CD4-positive, alpha-beta T cell treated with Interleukin-2 at 100 ng/mL for 4 hours (primary cell): ENCODE measurements at places on chromosomes 1 and 21.

- no peak for DNase-seq
These were observed 15.5 kb upstream of the RNF19B start for GRCh38 chr1:32980080-32980479.

- no peak for DNase-seq
These were observed 119.7 kb upstream of the ZNF648 start for GRCh38 chr1:182181167-182181572.

DNA sequence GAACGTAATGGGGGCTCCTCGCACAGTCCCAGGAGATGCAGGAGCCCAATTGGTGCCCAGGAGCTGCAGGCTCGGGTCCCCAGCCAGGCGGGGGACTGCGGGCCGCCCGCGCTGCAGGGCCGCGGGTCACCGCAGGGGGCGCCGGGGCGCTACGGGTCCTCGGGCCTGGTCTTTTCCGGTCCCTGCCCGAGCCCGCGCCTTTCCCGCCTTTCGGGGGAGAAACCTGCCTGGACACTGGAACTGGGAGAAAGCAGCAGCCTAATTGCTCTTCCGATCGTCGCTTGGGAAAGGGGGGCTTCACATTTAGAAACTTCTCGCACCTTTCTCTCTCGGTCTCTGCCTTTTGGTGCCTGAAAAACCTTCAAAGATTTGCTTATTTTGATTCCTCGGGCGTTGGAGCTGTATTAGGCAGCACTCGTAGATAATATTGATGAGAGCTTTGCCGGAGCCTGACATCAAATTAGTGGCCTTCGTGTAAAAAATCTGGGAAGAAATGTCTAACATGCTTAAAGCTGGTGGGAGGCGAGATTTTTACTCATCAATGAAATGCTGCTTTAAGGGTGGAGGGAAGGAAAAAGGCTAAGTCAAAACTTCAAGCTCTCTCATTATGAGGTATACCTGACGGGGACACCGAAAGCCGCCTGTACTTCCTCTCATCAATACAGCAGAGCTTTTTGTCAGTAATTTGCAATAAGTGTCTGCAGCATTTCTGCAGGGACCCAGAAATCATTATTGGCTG, 12.6 kb upstream of the BARHL2 start:
- DNase-seq = no peak

GRCh38 chr1:181092056-181092455, 3.6 kb downstream of the IER5 start:
- DNase-seq = no peak

GRCh38 chr1:168408884-168409283, 128.2 kb downstream of the TBX19 start:
- DNase-seq = peak; percentile 90

- DNase-seq = no peak
These were observed 3.6 kb downstream of the TENT5C start for GRCh38 chr1:117609471-117609911.

GRCh38 chr1:107135463-107135862, 5.4 kb upstream of the NTNG1 start:
- DNase-seq = no peak

DNA sequence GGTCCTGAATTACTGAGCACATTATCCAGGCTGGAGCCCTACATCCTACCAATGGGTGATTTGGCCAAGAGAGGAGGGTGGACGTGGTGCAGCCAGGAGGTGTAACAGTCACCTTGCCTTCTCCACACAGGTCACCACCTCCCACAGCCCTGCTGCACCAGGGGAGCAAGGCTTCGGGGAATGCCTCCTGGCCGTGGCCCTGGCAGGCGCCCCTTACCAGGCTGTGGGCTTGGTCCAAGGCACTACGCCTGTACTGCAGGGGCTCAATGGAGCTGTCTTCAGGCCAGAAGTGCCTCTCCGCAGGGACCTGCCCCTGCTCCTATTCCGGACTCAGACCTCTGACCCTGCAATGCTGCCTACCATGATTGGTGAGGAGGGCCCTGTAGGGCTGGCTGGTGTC, 26.0 kb downstream of the HMGCS2 start:
- no peak for DNase-seq

GRCh38 chr1:22508991-22509390, 54.3 kb upstream of the EPHA8 start:
- DNase-seq = no peak

GRCh38 chr1:107842241-107842640, 122.7 kb downstream of the VAV3 start:
- no peak for DNase-seq

- no peak for DNase-seq
These were observed 827.1 kb upstream of the B3GALT2 start for GRCh38 chr1:194013561-194013960.

DNA sequence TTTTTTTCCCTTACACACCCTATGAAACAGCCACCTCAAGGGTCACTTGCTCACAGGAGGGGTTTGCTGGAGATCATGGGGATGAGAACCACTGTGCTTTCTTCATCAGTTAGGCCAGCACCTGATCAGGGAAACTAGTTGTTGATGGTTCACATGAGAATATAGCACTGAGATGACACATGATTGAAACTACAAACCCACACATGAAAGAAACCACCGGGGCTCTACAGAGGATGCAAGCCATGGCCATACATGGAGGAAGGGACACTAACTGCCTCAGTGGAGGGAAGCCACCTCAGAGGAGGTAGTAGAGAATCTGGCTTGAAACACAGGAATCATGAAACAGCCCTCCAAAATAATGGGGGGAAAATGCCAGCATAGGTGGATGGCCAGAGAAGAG, 63.2 kb downstream of the PRKAB2 start:
- no peak for DNase-seq

DNA sequence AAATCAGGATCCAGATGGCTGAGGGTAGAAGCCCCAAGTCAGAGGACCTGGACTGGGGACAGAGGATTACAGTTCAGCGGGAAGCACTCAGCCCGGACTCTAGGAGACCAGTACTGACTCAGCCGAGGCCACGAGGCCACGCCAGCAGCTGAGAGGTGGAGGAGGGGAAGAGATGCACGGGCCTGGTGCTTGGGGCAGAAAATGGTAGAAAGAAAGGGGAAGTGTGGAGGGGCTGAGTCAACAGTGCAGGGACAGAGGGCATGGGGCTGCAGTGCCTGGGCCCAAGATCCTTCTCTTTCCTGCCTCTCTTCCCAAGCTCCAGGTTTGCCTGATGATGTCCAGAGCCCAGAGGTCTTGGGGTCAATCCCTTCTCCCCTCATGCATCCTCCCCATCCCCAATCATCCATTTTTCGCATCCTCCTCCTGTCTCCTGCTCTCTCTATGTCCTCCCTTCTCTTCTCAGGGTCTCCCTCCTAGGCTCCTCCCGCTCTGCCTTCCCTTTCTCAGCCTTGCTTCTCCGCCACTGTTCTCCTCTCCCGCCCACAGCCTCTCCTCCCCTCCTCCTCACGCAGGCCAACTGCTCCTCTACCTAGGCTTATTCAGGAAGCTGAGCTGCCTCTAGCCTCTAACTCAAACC, 7.7 kb downstream of the ARHGEF2 start:
- peak; percentile 39 for DNase-seq

- DNase-seq = no peak
These were observed 62.8 kb downstream of the EDEM3 start for GRCh38 chr1:184691719-184692324.

DNA sequence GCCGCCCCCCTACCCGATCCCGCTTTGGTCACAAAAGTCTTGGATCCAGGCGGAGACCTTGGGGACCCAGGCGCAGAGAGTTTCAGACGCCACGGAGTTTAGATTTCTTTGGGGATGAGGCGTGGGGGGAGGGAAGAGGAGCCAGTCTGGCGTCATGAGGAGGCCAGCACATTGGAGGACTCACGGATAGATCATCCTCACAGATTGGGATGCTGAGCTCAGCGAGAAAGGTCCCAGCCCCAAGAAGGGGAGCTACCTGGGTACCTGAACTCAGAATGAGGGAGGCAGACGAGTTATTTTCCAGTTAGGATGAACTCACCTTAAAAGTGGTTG, 393 bp downstream of the ELAPOR1 start:
- no peak for DNase-seq

DNA sequence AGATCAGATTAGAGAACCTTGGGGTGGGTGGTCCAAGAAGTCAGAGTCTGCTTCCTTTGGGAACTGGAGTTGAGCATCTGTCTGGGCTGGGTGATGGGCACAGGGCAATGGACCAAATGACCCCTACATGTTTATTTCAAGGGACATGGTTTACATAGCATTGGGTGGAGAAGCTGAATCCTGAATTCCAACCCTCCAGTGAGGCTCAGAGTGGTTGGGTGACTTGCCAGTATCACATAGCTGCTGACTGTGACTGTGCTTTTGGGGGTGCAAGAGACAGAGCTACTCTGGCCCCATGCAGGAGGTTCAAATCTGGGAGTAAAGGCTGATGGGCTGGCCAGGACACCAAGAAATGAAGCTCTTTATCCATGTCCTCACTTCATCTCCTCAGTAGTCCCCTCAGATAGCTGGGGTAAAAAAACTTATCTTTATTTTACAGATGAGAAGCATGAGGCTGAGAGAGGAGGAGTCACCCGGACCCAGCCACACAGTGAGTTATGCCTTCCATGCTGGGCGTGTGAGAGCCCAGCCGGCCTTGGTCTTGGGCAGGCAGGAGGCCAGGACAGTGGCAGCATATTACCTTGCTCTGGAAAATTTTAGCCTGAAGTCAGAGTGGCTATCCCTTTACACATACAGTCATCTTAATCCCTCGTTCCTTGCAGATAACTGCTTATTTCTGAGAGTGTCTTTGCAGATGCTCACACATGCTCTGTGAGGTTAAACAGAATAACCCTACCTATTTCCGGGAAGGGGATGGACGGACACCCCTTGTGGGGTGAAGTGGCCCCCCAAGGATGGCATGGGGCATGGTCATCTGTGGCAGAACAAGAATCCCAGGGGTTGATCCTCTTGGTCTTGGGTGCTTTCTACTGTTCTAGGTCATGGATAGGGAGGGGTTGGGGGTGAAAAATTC, 2.8 kb upstream of the SERINC2 start:
- no peak for DNase-seq

DNA sequence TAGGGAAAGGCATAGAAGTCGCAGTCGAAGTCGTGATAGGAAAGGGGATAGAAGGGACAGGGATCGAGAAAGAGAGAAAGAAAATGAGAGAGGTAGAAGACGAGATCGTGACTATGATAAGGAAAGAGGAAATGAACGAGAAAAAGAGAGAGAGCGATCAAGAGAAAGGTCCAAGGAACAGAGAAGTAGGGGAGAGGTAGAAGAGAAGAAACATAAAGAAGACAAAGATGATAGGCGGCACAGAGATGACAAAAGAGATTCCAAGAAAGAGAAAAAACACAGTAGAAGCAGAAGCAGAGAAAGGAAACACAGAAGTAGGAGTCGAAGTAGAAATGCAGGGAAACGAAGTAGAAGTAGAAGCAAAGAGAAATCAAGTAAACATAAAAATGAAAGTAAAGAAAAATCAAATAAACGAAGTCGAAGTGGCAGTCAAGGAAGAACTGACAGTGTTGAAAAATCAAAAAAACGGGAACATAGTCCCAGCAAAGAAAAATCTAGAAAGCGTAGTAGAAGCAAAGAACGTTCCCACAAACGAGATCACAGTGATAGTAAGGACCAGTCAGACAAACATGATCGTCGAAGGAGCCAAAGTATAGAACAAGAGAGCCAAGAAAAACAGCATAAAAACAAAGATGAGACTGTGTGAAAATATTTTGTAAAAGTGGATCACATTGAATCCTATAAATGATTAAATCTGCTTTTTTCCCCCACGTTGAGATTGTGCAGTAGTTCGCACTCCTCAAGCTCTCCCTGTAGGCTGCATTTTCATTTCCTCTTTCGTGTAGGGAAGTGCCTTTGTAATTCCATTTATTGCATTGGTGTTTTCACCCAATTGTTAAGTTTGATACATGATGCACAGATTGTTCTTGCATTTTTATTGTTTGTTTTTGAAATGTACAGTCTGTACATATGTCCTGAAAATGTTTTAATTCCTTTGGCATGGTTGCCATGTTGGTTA, 7.5 kb downstream of the PRPF38B start:
- no peak for DNase-seq

DNA sequence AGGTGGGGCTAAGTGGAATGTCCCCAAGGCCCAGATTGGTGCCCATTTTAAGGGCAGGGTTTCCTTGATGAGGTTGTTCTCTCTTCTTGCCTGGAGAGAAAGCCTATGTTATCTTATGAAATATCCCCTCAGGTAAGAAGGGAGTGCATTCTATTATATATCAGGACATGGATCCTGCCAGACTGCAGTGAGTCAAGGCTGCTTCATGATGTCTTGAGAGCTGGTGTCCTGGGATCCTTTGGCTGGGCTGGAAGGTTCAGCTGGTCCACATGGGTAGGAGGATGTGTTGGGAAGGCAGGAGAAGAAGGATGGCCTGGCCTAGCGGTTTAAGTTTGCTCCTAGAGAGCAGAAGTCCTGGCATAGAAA, 207.6 kb downstream of the ROR1 start:
- no peak for DNase-seq

- DNase-seq = no peak
These were observed 79.2 kb downstream of the MORN1 start for GRCh38 chr1:2312160-2312514.

GRCh38 chr1:71448444-71448843, 367.6 kb upstream of the ZRANB2 start:
- DNase-seq = no peak

GRCh38 chr1:37480125-37480466, 5.7 kb downstream of the ZC3H12A start:
- no peak for DNase-seq

DNA sequence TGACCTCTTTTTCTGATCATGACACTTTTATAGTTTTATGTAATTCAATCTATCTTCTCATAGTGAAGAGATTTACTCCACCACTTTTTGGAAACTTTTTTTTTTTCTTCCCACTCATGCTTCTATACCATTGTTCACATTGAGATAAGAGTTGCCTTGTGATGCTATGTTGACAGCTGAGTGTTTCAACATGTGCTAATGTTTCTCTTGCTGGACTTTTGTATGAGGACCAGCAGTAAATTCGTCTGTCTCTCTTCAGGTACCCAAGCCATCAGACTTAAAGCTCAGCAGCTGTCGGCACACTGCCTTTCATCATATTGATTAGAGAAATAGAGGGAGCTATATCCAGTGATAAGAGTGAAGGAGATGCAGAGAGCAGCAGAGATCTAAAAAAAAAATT, 227.0 kb downstream of the GRIK1 start:
- no peak for DNase-seq

DNA sequence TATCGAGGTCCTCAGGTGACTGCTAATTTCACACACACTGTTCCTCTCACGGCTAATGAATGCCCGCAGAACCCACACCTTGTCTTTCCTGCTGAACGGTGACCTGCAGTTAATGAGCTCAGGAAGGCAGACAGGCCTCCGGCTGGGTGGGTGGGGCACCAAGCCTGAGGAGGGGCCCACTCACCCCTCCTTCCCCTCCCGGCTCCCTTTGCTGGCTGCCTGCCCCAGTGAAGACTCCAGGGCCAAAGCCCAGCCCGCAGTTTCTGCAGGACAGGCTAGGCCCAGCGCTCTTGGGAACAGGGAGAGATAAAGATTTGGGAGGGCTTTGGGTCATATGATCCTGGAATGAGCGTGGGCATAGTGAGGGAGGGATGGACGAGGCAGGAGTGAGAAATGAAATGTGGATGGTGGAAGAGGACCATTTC, 26.4 kb downstream of the FOXO6 start:
- no peak for DNase-seq
